Activated CD8-positive, alpha-beta memory T cell treated with anti-CD3 and anti-CD28 coated beads for 24 hours (primary cell): ENCODE measurements at places on chromosomes 12 and 14.

- no peak for DNase-seq
Measured at GRCh38 chr14:92952481-92953298, 29.7 kb downstream of the CHGA start.

- no peak for DNase-seq
Measured at GRCh38 chr12:102759466-102759865, 157.6 kb downstream of the PAH start.

GRCh38 chr12:124508381-124509079 lies 58.9 kb downstream of the NCOR2 start:
- DNase-seq = no peak

DNA sequence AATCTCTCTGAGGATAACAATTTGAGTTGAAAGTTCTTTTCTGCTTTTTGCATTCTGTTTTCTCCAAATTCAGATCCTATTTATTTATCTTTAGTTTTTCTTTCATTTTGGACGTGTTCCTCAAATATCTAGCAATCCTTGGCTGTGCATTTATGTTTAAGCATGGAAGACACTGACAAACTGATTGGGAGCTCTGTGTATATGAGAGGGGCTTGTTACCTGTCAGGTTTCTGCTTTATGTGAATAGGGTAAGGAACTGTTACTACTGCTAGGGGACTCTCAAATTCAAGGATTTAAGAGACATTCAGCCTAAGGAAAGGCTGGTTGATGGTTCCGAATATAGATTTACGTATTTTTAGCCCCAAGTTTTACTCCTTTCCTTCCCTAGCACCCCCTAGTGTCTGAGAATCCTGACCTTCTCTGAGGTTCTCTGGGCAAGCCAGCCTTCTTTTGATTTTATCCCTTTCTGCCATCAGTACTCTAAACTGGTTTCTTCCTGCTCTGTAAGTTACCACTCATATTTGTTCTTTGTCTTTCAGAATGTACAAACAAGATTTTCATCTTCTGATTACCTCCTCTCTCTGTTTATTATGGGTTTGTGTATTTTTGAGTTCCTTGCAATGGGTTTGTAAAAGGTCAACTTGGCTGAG lies 30.5 kb downstream of the YLPM1 start:
- DNase-seq = no peak

DNA sequence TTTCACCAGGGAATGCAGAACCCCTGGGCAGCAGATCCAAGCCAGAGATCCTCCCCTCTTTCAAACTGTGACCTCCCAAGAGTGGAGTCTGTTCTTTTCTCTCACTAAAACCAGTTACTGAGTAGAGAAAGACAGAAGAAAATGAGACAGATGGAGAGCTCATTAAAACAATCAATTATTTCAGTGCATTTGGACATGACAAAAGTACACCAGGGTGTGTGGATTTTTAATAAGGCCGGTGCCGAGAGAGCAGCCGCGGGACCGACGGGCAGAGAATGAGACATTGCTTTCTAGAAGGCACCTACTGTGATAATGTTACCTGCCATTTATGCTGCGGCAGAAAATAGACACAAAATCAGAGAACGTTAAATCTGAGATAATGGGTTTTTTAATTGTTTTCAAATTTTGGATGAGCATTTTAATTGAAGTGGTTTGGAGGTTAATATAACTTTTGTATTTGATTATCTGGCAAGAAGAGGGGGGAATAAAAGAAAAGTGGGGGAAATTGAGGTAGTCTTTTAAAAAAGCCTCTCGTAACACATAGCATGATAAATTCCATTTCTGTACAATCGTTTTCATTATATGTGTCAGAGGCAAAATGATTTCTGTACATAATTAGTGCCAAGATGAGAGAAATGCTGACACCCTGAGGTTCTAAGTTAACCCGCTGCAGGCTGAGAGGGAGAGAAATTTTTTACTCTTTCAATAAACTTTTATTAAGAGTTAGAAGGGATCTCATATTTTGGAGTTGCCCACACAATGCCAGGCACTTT lies 70.8 kb downstream of the HSPB8 start:
- DNase-seq = no peak

DNA sequence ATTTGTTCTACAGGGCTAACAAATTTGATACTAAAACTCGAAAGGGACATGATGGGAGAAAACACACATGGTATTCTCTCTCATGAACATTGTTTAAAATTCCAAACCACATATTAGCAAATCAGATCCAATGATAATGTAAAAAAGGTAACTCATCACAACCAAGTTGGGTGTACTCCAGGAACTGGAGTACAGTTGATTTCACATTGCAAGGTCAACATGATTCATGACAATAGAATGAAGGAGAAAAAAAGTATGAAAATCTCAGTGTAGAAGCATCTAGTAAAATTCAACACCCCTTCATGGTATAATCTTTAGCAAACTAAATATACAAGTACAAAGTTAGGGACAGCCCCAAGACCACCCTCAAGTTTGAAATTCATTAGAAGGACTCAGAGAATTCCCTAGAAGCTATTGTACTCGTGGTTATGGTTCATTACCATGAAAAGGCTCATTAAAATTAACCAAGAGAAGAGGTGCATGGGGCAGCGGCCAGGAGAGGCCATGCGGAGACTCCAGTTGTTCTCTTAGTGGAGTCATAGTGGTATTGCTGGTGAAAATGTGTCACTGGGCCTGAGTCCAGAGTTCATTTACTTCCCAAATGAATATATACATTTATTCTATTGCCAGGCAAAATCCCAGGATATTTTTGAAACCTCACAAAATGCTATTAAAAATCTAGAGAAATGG lies 3.1 kb upstream of the CDCA4 start:
- no peak for DNase-seq

DNA sequence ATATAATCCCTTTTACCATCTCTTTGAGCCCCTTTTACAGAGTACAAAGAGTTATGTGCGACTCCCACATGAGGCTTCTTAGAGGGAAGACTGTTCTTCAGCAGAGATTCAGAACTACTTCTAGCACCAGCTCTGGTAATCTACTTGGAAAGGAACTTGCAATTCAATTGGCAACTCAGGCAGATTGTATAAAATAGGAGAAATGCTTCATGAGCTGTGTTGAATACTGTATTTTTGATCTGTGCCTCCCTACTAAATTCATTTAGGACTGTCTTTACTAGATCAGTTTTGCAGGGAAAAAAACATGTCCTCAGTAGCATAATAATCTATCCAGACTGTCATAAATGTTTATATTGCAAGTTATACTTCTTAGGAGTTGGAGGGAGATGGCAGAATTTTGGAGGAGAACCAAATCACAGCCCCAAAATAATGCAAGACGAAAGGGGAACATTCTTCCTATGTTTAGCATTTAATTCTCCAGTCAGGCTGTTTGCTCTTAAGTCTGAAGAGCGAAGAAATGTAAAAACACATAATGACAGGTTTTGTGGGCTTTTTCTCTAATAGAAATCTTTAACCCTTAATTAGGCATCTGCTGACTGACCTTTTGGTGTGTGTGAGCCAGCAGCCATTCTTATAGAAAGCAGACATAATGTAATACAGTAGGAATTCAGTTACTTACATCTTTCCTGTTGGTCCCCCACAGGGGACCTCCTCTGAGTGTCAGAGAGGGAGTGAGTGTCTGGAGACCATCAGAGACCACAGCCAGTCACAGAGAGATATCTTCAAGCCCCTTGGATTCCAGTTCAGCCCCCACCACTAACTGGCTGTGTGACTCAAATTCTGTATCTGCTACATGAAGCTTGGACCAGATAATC lies 3.9 kb downstream of the ANO4 start:
- no peak for DNase-seq

- no peak for DNase-seq
Measured at GRCh38 chr12:79662046-79662811, 28.5 kb downstream of the PAWR start.

DNA sequence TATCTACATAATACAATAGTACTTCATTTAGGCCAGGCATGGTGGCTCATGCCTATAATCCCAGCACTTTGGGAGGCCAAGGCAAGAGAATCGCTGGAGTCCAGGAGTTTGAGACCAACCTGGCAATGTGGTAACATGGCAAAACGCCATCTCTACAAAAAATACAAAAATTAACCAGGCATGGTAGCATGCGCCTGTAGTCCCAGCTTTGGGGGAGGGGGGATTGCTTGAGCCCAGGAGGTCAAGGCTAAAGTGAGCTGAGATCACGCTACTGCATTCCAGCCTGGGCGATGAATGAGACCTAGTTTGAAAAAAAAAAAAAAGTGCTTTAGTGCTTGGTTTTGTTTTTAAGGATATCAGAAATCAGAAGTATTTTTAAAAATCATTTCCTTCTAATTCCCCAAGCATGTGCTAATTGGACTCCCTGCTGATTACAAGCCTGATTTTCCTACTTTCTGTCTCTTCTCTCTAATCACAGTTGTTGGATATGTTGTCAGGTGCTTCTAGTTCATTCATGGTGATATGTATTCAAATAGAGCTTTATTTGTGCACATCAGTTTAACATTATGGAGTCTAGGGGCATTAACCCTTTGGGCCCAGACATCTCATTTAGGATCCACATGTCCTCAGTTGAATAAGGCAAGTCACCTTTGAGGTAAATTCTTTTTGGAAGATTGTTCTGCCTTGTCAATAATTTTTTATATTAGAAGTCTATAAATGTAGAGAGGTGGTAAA lies 7.0 kb upstream of the KRAS start:
- DNase-seq = no peak

DNA sequence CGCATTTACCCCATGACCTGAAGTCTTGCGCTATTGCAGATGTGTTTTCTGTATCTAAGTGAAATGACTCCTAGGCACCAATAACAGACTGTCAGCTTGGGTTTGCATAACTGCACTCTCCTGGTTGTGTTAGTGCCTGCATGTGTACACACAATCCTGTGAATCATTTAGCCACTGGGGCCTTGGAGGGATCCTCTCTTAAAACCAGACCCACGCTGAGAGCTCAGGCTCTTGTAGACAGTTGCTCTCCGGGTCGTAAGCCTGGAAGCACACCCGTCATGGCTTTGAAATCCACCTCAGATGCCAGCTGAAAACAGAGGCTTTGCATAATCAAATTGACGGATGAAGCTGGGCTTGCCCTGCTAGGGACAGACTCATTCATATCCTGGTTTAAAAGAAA lies 79.2 kb upstream of the RBM19 start:
- DNase-seq = no peak

DNA sequence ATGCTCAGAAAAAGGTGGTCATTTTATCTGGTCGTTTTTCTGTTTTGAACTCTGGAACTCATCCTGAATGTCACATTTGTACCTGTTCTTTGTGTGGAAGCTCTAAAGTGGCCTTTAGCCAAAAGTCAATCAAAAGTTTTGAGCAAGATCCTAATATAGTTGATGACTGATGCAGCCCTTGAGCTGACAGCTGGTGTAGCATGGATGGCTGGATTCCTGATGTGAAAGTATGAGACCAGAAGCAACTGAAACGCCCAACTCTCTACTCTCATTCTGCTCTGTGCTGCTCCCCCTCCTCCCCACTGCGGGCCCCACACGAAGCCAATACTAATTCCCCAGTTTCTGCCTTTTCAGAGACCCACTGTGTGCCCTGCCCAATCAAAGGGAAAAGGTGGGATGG lies 10.3 kb upstream of the MYH7 start:
- DNase-seq = peak; percentile 13

DNA sequence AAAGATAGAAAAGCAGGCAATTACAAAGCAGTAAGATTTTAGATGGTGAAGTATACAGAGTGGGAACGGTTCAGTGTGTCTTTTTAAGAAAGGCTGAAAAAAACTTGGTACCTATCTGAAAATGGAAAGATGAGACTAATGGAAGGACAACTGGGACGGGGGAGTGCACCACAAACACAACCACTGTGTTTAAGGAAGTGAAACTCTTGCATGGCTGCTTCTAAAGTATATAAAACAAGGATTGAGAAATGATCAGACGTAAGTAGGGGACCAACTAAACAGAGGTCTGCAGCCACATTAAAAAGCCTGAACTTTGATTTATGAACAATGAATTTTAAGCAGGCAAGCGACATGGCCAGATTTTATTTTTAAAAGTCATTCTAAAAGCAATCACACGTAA lies 328.6 kb downstream of the MDGA2 start:
- no peak for DNase-seq

DNA sequence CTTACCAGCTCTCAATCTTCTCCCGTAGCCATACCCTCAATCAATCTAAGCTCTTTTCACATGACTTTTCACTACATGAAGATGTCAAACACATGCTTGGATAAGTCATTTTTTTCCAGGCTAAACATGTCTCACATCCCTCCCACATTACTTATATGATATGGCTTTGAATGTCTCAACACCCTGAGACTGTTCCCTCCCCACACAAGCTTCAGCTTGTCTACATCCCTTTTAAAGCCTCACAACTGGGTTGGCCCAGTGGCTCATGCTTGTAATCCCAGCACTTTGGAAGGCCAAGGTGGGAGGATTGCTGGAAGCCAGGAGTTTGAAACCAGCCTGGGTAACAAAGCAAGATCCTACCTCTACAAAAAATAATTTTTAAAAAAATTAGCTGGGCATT lies 18.5 kb downstream of the ANAPC5 start:
- no peak for DNase-seq

GRCh38 chr12:6914246-6914946 lies at the start of gene ENO2:
TSS of gene ENO2 (plus strand) at chr12:6914580. CDS start at chr12:6915833, 1,253 bp downstream.
- peak; percentile 91 for DNase-seq

DNA sequence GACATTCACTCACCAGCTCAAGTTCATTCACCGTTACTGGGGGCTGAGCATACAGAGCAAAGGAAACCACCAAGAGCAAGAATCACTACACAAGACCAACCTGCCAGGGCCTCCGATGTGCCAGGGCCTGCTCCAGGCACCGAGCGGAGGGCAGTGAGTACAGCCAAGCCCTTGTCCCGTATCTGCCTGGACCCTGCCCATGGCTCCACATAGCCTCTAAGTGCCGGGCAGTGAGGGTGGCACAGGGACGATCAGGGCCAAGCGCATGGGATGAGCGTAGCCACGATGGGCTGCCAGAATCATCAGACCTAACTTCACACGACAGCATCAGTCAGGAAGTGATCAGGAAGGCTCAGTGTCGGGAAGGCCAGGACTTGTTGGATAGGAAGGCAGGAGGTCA lies 199.6 kb downstream of the BCL11B start:
- DNase-seq = no peak

DNA sequence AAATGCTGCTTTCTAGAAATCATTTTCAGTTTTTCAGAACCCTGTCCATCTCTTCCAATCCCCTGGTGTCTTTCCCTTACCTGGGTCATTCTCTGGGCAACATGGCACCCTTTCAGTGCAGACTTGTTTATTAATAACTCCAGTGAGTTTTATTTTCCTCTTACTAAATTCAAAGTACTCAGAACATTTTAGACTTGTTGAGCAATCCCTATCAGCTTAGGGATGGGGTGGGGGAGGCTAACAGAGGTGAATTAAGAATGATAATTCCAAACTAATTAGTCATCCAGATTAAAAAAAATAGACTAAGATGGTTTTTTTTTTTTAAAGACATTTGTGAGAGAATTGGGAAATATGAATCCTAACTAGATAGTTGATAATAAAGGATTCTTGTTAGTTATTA lies 10.7 kb downstream of the GPRC5A start:
- DNase-seq = no peak

- no peak for DNase-seq
Measured at GRCh38 chr12:5456030-5456429, 24.1 kb downstream of the NTF3 start.

GRCh38 chr12:19125325-19125724 lies 4.2 kb upstream of the PLEKHA5 start:
- DNase-seq = no peak

GRCh38 chr14:104584557-104584956 lies 5.0 kb downstream of the C14orf180 start:
- no peak for DNase-seq

- no peak for DNase-seq
Measured at GRCh38 chr14:22718091-22718490, 48.4 kb upstream of the OXA1L start.

GRCh38 chr12:47411966-47412365 lies 293.9 kb downstream of the RPAP3 start:
- no peak for DNase-seq
